ENCODE measurements at places on chromosomes 1 and 21. TPM values are rescaled to one million over a fixed set of nuclear protein-coding genes. Genes with fewer than 3 reads are reported as not detected.

- H3K27me3 ChIP-seq: peaks cover 16% of the 10 kb centered on the region
- no peaks in the 10 kb centered on the region for H3K36me3 ChIP-seq
- no peak for DNase-seq
- no peak overlapping the region for H3K27ac ChIP-seq
- H3K4me1 ChIP-seq: peaks cover 2% of the 10 kb centered on the region
These were observed 196.3 kb upstream of the FOXD3 start for GRCh38 chr1:63126104-63126503.

GRCh38 chr1:58755468-58755872 lies 28.4 kb downstream of the JUN start:
- H3K27ac ChIP-seq: peak overlapping the region; percentile 84
- peak; percentile 82 for DNase-seq
- no peaks in the 10 kb centered on the region for H3K27me3 ChIP-seq
- peaks cover 11% of the 10 kb centered on the region for H3K36me3 ChIP-seq
- peak overlapping the region; percentile 30 for H3K4me3 ChIP-seq
- H3K4me1 ChIP-seq: peaks cover 36% of the 10 kb centered on the region

GRCh38 chr1:156748670-156749418 lies 2.6 kb downstream of the HDGF start:
- H3K27me3 ChIP-seq: no peaks in the 10 kb centered on the region
- peak; percentile 46 for DNase-seq
- peak overlapping the region; percentile 98 for H3K4me3 ChIP-seq
- H3K36me3 ChIP-seq: peaks cover 52% of the 10 kb centered on the region
- H3K27ac ChIP-seq: peak overlapping the region; percentile 96

DNA sequence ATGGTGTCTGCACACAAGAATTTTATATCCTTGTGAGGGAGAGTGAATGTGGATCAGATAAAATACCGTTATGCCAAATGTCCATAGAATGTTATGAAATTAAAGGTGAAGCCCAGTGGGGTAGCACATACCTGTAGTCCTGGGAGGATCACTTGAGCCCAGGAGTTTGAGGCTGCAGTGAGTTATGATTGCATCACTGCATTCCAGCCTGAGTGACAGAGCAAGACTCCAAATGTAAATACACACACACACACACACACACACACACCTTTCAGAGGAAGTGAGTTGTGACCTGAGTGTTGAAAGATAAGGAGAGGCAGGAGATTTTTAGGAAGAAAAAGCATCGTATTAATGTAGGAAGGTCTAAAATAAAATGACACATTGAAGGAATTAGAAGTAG lies 28.1 kb upstream of the ZYG11A start:
- no peak for DNase-seq
- H3K4me1 ChIP-seq: no peaks in the 10 kb centered on the region
- no peaks in the 10 kb centered on the region for H3K27me3 ChIP-seq
- no peak overlapping the region for H3K27ac ChIP-seq

GRCh38 chr1:8845104-8846097 lies 28.0 kb upstream of the RERE start:
- H3K4me3 ChIP-seq: no peak overlapping the region
- H3K4me1 ChIP-seq: peaks cover 7% of the 10 kb centered on the region
- H3K27ac ChIP-seq: no peak overlapping the region
- no peak for DNase-seq

GRCh38 chr1:33181921-33182341 lies at the start of gene TRIM62:
TRIM62 (minus strand) TSS chr1:33182043; CDS start chr1:33181432, 611 bp downstream.
- H3K4me3 ChIP-seq: peak within 1 kb of the TSS; percentile 79
- DNase-seq: peak; percentile 84
- H3K4me1 ChIP-seq: peaks cover 25% of the 10 kb centered on the region
- H3K36me3 ChIP-seq: no peaks in the 10 kb centered on the region
- H3K27me3 ChIP-seq: peaks cover 5% of the 10 kb centered on the region

GRCh38 chr1:119675349-119676345 lies 27.6 kb upstream of the ZNF697 start:
- peak; percentile 82 for DNase-seq
- no peak overlapping the region for H3K27ac ChIP-seq
- H3K4me1 ChIP-seq: no peaks in the 10 kb centered on the region
- peaks cover 17% of the 10 kb centered on the region for H3K27me3 ChIP-seq
- peak overlapping the region; percentile 32 for H3K4me3 ChIP-seq
- no peaks in the 10 kb centered on the region for H3K36me3 ChIP-seq

GRCh38 chr1:172469717-172470116 lies 25.8 kb upstream of the PIGC start:
- no peak for DNase-seq
- no peak overlapping the region for H3K27ac ChIP-seq
- H3K4me1 ChIP-seq: no peaks in the 10 kb centered on the region

DNA sequence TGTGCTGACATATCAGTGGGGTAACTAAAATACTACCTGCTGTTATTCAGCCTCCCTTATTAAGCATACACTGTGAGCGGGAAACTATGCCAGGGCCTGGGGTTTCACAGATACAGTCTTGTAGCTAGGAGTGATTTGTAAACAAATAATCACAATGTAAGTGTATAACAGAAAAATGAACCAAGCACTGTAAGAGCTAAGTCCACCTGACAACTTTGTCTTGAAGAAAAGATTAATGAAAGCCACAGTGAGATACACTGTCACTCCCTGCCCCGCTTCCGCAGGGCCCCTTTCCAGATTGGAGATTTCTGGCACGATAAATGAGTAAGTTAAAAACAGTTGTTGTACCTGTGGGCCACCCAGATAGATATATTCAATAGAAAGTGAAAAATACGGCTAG lies 4.8 kb downstream of the RCAN3 start:
- no peaks in the 10 kb centered on the region for H3K27me3 ChIP-seq
- H3K4me1 ChIP-seq: peaks cover 71% of the 10 kb centered on the region
- peaks cover 55% of the 10 kb centered on the region for H3K36me3 ChIP-seq
- peak overlapping the region; percentile 93 for H3K27ac ChIP-seq
- peak overlapping the region; percentile 59 for H3K4me3 ChIP-seq
- DNase-seq: peak; percentile 42

CLDN17 gene
- not detected for total RNA-seq
